Activated naive CD8-positive, alpha-beta T cell treated with anti-CD3 and anti-CD28 coated beads, Interleukin-2, amount 10 ng/mL, durations not matched to agents 7 days and 5 days (primary cell): ENCODE measurements at places on chromosomes 4 and X. TPM values are rescaled to one million over a fixed set of nuclear protein-coding genes. Genes with fewer than 3 reads are reported as not detected.

DNA sequence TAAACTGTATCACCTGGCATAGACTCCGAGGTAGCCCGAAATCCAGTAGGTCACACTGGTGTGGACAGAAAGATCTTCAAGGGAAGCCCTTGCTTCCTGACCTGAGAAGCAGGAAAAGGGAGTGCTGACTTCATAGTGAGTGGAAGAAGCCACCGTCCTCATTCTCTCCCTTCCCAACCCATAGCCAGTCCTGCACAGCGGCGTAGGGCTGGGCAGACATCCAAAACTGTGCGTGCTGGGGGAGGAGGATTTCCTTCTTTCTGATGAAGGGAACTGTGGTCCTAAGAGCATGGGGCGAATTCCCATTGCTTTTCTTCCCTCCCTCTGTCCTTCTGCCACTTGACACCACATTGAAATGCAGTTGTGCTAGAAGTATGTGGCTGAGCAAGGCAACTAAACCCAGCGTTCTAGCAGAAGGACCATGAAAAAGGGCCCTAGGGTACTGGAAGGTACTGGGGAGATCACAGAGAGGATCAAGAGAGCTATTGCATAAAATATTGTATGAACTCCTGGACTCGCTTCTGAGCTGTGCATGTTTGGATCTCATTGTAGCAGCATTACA is 66.9 kb downstream of the STOX2 start:
- no peak overlapping the region for H3K4me3 ChIP-seq
- H3K4me1 ChIP-seq: peaks cover 2% of the 10 kb centered on the region
- H3K27me3 ChIP-seq: peaks cover 19% of the 10 kb centered on the region
- no peak for DNase-seq

DNA sequence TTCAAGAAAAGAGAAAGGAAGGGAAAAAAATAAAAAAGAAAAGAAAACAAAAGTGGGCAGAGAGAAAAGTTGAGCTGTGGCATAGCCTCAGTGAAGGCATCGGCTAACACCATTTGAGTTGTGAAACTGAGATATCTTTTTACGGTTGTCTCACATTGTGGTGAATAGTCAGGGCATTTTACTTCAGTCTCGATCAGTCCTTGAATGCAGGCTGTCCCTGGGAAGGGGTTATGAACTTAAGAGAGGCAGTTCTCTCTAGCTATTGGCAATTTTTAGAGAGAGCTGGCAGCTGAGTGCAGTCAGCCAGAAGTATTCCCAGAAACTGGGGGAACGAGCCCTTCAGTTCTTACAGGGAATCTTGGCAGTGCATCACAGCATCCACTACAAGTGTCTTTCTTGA is 93.5 kb upstream of the SLC6A14 start:
- no peaks in the 10 kb centered on the region for H3K36me3 ChIP-seq
- no peak overlapping the region for H3K27ac ChIP-seq
- no peak for DNase-seq
- H3K27me3 ChIP-seq: no peaks in the 10 kb centered on the region

- peaks cover 38% of the 10 kb centered on the region for H3K27me3 ChIP-seq
- H3K36me3 ChIP-seq: no peaks in the 10 kb centered on the region
- no peak for DNase-seq
- H3K4me1 ChIP-seq: peaks cover 1% of the 10 kb centered on the region
Measured at GRCh38 chr4:18063079-18063478, 41.5 kb upstream of the LCORL start.

Gene CLNK
- not detected for total RNA-seq

Gene UGT8
- 0.17 TPM for total RNA-seq

Gene SLC26A1
- 0.25 TPM for total RNA-seq

- no peak overlapping the region for H3K4me3 ChIP-seq
- H3K27ac ChIP-seq: no peak overlapping the region
- H3K4me1 ChIP-seq: peaks cover 3% of the 10 kb centered on the region
- peaks cover 21% of the 10 kb centered on the region for H3K36me3 ChIP-seq
Measured at GRCh38 chr4:70914000-70914399, 11.8 kb downstream of the MOB1B start.

- H3K4me1 ChIP-seq: no peaks in the 10 kb centered on the region
- no peak overlapping the region for H3K27ac ChIP-seq
- no peak for DNase-seq
- H3K36me3 ChIP-seq: no peaks in the 10 kb centered on the region
- H3K27me3 ChIP-seq: no peaks in the 10 kb centered on the region
Measured at GRCh38 chr4:160864253-160864652, 1299.5 kb downstream of the FSTL5 start.

DNA sequence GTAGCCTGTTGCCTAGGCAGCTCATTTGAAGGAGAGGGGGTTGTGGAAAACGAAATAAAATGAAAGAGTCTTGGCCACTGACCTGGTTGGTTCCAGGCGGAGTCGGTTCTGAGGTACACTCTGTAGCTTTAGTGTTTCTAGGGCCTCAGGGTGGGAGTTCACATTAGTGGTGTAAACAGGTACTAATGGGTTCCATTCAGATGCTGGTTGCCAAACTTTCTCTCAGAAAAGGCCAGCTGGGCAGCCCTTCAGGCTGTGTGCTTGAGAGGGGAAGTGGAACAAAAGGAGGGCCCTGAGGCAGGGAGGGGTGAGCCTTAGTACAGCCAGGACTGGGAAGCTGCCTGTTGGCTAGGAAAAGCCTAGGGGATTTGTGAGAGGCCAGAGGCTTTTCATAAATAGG is 24.8 kb downstream of the NHSL2 start:
- DNase-seq: no peak
- H3K36me3 ChIP-seq: no peaks in the 10 kb centered on the region
- no peak overlapping the region for H3K27ac ChIP-seq
- peaks cover 2% of the 10 kb centered on the region for H3K27me3 ChIP-seq

Gene GPRIN3
- total RNA-seq: 25.5 TPM

DNA sequence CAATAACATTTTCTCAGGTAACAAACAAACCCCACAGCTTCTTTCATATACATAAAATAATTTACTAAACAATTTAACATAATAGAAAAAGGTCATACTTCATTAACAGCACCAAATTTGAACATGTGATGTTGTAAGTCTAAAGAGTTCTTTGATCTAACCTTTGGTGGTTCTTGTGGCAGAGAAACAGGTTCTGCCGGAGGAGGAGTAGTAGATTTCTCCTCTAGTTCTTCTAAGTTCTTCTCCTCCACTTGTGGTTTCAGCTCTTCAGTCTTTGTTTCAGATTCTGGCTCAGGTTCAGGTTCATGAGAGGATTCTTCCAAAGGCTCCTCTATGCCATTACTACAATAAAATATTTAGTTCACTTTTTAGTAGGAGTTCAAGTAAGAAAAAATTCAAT is 18.3 kb downstream of the G3BP2 start:
- peak overlapping the region; percentile 65 for H3K4me3 ChIP-seq
- H3K36me3 ChIP-seq: peaks cover 32% of the 10 kb centered on the region
- H3K27me3 ChIP-seq: no peaks in the 10 kb centered on the region
- peak overlapping the region; percentile 89 for H3K27ac ChIP-seq

Gene GASK1B
- total RNA-seq: 0.60 TPM

GRCh38 chr4:157702831-157703230 is 470.0 kb downstream of the GASK1B start:
- no peaks in the 10 kb centered on the region for H3K4me1 ChIP-seq
- no peaks in the 10 kb centered on the region for H3K27me3 ChIP-seq
- no peak overlapping the region for H3K27ac ChIP-seq
- H3K4me3 ChIP-seq: no peak overlapping the region
- DNase-seq: no peak

Gene ADGRG2
- total RNA-seq: not detected

Gene CT55
- not detected for total RNA-seq

- no peaks in the 10 kb centered on the region for H3K4me1 ChIP-seq
- H3K4me3 ChIP-seq: no peak overlapping the region
- no peaks in the 10 kb centered on the region for H3K27me3 ChIP-seq
- H3K27ac ChIP-seq: no peak overlapping the region
- DNase-seq: no peak
- no peaks in the 10 kb centered on the region for H3K36me3 ChIP-seq
Measured at GRCh38 chr4:130080872-130081451, 985.0 kb downstream of the C4orf33 start.

DNA sequence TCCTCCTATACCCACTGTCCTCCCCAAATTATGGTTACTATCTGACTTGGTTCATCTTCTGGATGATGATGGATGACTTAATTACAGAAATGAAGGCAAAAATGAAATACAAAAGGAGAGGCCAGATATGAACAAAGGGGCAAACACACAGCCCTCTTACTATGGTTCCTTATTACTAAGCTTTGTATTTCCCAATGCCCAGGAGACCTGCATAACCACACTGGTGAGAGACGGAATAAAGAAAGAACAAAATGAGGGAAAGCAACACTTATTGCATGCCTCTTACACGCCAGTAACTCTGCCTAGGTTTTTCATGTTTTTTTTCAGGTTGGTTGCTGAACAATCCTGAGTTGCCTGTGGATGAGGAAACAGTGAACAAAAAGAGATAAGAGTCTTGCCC is 120.5 kb downstream of the SLC10A7 start:
- no peak overlapping the region for H3K4me3 ChIP-seq
- H3K27ac ChIP-seq: no peak overlapping the region
- no peaks in the 10 kb centered on the region for H3K27me3 ChIP-seq

Gene FAM133A
- total RNA-seq: not detected

DNA sequence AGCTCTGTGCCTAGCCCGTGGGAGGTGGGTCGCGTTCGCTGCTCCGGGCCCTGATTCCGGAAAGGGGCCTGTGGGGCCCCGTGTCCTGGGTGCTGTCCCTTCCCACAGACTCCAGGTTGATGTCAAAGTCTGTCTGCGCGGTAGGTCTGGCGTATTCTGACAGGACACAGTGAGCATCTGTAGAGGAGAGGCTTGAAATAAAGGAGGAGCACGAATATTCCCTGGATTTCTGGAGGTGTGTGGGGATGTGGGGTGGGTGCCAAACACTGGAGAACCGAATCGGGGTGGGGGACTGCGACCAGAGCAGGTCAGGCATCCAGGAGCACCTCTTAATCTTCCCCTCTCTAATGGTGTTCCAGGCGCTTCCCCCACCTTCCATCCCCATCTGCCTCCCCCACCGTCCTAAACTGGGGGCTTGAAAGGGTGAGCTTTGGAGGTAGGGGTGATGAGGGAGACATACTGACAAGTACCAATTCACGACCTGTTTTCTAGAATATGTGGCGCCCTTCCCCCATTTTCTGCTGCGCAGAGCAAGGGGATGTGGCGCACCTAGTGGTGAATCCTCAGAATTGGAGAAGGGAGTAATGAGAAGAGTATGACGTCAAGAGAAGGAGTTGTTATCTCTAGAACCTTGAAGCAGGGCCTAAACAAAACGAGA is 877 bp downstream of the GPRASP1 start:
- H3K4me1 ChIP-seq: peaks cover 5% of the 10 kb centered on the region
- peak overlapping the region; percentile 68 for H3K4me3 ChIP-seq
- DNase-seq: peak; percentile 31
- peak overlapping the region; percentile 76 for H3K27ac ChIP-seq
- H3K36me3 ChIP-seq: no peaks in the 10 kb centered on the region
- no peaks in the 10 kb centered on the region for H3K27me3 ChIP-seq

Gene PNMA6E
- total RNA-seq: not detected
